ENCODE measurements at places on chromosomes 16 and 17. TPM values are rescaled to one million over a fixed set of nuclear protein-coding genes. Genes with fewer than 3 reads are reported as not detected.

- no peak for DNase-seq
- peak overlapping the region; percentile 24 for H3K27ac ChIP-seq
- H3K27me3 ChIP-seq: no peaks in the 10 kb centered on the region
- peaks cover 4% of the 10 kb centered on the region for H3K4me1 ChIP-seq
These were observed 157.9 kb downstream of the IRX3 start for GRCh38 chr16:54128629-54129234.

DNA sequence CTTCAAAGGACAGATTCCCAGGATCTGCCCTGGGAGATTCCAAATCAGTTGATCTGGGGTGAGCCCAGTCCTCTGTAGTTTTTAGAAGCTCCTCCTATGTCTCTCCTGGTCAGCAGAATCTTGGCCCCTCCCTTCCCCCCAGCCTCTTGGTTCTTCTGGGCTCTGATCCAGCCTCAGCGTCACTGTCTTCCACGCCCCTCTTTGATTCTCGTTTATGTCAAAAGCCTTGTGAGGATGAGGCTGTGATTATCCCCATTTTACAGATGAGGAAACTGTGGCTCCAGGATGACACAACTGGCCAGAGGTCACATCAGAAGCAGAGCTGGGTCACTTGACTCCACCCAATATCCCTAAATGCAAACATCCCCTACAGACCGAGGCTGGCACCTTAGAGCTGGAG lies 840 bp upstream of the CDH5 start:
- H3K27ac ChIP-seq: no peak overlapping the region
- no peak for DNase-seq

GRCh38 chr17:11279776-11280344 lies 38.8 kb downstream of the SHISA6 start:
- no peak for DNase-seq
- H3K4me1 ChIP-seq: no peaks in the 10 kb centered on the region
- no peak overlapping the region for H3K4me3 ChIP-seq
- H3K27ac ChIP-seq: no peak overlapping the region

- H3K4me3 ChIP-seq: no peak overlapping the region
- no peak for DNase-seq
- no peaks in the 10 kb centered on the region for H3K27me3 ChIP-seq
These were observed 255.8 kb downstream of the CDH11 start for GRCh38 chr16:64866021-64866420.

Gene COPZ2
- total RNA-seq: 4.1 TPM

GRCh38 chr16:65658349-65658748 lies 536.5 kb upstream of the CDH11 start:
- no peak for DNase-seq
- no peaks in the 10 kb centered on the region for H3K36me3 ChIP-seq
- H3K4me3 ChIP-seq: no peak overlapping the region
- peaks cover 29% of the 10 kb centered on the region for H3K27me3 ChIP-seq
- peaks cover 34% of the 10 kb centered on the region for H3K4me1 ChIP-seq
- H3K27ac ChIP-seq: no peak overlapping the region

GRCh38 chr17:74153821-74154430 lies 49.6 kb upstream of the RPL38 start:
- H3K27ac ChIP-seq: no peak overlapping the region
- no peaks in the 10 kb centered on the region for H3K27me3 ChIP-seq
- H3K4me1 ChIP-seq: no peaks in the 10 kb centered on the region
- DNase-seq: no peak
- no peak overlapping the region for H3K4me3 ChIP-seq
- H3K36me3 ChIP-seq: no peaks in the 10 kb centered on the region

GRCh38 chr17:12252462-12252861 lies 231.8 kb downstream of the MAP2K4 start:
- no peak overlapping the region for H3K4me3 ChIP-seq
- no peaks in the 10 kb centered on the region for H3K36me3 ChIP-seq
- DNase-seq: no peak
- H3K27me3 ChIP-seq: no peaks in the 10 kb centered on the region

GRCh38 chr17:79154446-79154845 lies 79.8 kb downstream of the ENGASE start:
- H3K27me3 ChIP-seq: peaks cover 2% of the 10 kb centered on the region
- H3K4me3 ChIP-seq: no peak overlapping the region
- H3K27ac ChIP-seq: no peak overlapping the region

DNA sequence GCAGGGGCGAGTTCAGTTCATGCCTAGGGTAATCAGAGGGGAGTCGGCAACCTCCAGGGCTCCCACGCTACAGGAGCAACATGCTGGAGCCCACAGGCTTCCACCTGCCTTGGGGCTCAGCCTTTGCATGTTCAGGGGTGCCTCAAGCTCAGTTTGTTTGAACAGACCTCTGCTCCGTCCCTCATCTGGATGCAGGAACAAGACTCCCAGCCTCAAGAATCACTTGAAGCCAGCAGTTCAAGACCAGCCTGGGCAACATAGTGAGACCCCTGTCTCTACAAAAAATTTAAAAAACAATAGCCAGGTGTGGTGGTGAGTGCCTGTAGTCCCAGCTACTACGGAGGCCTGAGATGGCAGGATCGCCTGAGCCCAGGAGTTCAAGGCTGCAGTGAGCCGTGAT lies 4.9 kb upstream of the HSD11B2 start:
- no peak overlapping the region for H3K27ac ChIP-seq
- H3K4me3 ChIP-seq: no peak overlapping the region
- DNase-seq: no peak
- no peaks in the 10 kb centered on the region for H3K36me3 ChIP-seq
- peaks cover 17% of the 10 kb centered on the region for H3K4me1 ChIP-seq
- H3K27me3 ChIP-seq: peaks cover 67% of the 10 kb centered on the region

- no peak for DNase-seq
- H3K27me3 ChIP-seq: peaks cover 8% of the 10 kb centered on the region
- no peaks in the 10 kb centered on the region for H3K36me3 ChIP-seq
- H3K27ac ChIP-seq: no peak overlapping the region
These were observed 1.2 kb upstream of the LITAFD start for GRCh38 chr16:8880839-8881510.

DNA sequence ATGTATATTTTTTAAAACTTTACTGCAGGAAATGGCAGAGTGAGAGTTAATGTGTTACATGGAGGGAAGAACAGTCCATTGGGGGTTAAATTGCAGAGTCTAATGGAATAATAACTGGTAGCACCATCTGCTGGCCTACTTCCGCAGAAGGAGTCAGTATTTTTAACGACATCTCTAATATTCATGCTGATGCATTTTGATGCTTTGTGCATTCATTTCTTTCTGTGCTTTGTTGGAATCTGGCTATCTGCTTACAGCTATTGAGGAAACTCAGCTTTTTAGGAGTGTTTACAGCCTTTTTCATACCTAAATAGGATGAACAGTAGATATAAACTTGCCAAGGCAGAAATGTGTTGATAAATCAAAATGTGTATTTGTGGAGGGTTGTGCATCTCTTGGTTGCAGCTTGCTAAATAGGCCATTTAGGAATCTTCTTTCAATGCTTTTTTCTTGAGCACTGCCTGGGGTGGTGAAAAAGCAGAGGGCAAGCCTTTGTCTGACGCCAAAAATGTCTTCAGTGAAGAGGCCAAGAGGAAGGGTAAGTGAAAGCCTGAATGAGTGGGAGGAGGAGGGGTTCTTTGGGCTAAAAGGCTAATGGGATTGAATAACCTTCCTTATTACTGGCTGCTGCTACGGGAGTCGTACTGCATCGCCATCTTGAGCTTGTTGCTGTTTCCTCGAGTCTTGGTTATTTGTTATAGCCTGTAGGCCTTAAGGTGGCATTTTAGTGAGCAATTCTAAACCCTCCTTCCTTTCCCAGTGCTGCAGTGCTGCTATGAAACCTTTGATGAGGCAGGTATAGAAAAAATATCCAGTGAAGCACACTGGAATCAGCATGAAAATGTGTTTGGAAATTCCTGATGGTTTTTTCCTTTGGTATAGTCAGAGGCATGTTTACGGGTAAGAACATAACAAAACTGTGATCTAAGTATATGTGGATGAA lies 153.3 kb downstream of the CHD9 start:
- peaks cover 13% of the 10 kb centered on the region for H3K36me3 ChIP-seq
- no peaks in the 10 kb centered on the region for H3K27me3 ChIP-seq
- H3K4me1 ChIP-seq: peaks cover 35% of the 10 kb centered on the region
- peak; percentile 53 for DNase-seq
- H3K4me3 ChIP-seq: peak overlapping the region; percentile 93

Data from neural crest cell (in vitro differentiated cells).